ACHN (cell line): ENCODE measurements at places on chromosomes 16 and 17.

GRCh38 chr16:67579686-67580085, 17.4 kb downstream of the CTCF start:
- DNase-seq = no peak

DNA sequence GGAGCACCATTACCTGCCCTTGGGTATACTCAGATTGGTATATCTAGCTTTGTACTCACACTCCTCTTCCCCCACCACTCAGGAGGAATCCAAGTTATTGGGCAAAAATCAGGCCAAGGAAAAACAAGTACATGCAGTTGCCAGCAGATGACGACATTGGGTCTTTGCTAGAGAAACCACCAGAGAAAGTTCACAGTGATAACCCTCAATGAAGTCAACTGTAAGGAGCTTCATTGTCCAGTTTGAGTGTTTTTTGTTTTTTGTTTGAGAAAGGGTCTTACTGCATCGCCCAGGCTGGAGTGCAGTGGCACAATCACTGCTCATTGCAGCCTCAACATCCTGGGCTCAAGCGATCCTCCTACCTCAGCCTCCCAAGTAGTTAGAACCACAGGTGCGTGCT, 34.6 kb upstream of the TOX3 start:
- peak; percentile 16 for DNase-seq

DNA sequence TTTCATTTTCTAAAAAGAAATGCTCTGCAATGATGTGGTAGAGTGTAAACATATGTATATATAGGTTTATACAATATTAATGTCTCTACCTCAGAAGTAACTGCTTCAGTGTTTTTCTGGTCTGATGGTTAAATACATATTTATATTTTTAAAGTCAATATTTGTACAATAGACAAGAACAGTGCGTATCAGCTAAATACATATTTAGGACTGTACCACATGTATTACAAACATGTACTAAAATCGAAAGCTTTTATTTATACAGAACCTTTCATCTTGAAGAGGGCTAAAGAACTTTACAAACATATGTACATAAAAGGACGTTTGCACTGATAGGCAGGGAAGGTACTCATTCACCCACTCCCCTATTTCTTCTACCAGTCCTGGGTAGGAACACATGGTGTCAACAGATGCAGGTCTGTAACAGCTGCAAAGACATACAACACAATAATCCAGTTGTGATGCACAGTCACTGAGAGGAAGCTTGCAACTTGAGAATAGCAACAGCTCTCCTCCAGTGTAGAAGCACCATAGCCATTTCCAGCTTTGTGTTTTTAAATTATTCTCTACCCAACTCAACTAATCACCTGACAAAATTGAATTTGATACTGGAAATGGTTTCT, 206.9 kb upstream of the C17orf78 start:
- no peak for DNase-seq

GRCh38 chr16:77444147-77444460, 9.3 kb upstream of the ADAMTS18 start:
- DNase-seq = no peak

- DNase-seq = peak; percentile 79
Measured at GRCh38 chr16:69049146-69049545, 56.3 kb upstream of the HAS3 start.

GRCh38 chr16:89936508-89936907, 12.0 kb upstream of the DEF8 start:
- no peak for DNase-seq

GRCh38 chr16:13435873-13436474, 484.0 kb upstream of the ERCC4 start:
- peak; percentile 52 for DNase-seq

GRCh38 chr17:82242698-82242976, 13.8 kb downstream of the SLC16A3 start:
- DNase-seq = no peak

- no peak for DNase-seq
Measured at GRCh38 chr17:64061178-64061898, 40.9 kb upstream of the ICAM2 start.

GRCh38 chr16:4323071-4323844, 7.4 kb downstream of the GLIS2 start:
- no peak for DNase-seq

DNA sequence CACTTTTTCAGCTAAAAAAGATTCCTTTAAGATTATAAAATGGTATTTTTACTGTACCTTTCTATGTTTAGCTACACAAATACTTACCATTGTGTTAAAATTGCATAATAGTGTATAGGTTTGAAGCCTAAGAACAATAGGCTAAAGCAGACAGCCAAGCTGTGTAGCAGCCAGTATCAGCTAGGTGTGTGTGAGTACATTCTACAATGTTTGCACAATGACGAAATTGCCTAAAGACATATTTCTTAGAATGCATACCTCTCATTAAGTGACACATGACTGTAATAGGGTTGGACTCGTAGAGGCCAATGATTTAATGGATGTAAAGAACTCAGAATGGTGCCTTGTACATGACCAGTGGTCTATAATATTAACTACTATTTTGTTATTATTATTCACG, 1.9 kb upstream of the MT1B start:
- no peak for DNase-seq

DNA sequence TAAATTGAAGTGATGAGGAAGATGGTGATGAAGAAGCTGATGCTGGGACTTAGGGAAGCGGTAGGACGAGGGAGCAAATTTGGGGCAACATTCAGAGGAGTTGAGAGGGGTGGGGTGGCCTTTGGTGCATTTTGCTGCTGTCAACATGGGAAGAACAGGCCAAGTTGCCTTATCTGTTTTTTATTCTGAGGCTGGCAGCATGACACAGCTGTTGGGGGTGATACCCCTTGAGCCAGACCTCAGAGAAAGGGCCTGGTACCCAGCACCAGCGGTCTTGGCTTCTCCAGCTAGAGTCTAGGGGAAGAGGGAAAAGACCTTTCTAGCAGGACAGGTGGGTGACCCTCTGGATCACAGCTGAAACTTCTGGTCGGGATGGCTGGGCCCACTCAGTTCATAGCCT, 4.6 kb downstream of the IGFBP4 start:
- DNase-seq = no peak

- no peak for DNase-seq
Measured at GRCh38 chr16:20933589-20933988, 33.0 kb downstream of the LYRM1 start.

- no peak for DNase-seq
Measured at GRCh38 chr16:4830408-4830807, 16.7 kb downstream of the GLYR1 start.
